ENCODE measurements at places on chromosomes 4 and X.

DNA sequence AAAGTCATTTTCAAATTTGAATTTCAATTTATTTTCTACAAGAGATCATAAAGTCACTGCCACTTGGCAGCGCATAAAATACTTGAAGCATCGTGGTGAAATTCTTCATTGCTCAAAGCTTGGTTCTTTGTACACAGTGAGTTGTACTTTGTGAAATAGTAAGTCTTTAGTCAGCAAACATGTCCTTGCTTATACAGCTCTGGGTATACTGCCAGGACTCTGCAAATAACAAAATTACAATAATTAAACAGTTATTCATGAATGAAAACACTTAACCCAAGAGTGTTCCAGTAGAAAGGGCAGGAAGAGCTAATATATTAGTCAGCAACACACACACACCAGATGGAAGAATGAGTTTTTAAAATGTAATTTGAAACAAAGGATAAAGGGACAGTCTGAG lies 1300.9 kb upstream of the DIAPH2 start:
- no peak for DNase-seq

DNA sequence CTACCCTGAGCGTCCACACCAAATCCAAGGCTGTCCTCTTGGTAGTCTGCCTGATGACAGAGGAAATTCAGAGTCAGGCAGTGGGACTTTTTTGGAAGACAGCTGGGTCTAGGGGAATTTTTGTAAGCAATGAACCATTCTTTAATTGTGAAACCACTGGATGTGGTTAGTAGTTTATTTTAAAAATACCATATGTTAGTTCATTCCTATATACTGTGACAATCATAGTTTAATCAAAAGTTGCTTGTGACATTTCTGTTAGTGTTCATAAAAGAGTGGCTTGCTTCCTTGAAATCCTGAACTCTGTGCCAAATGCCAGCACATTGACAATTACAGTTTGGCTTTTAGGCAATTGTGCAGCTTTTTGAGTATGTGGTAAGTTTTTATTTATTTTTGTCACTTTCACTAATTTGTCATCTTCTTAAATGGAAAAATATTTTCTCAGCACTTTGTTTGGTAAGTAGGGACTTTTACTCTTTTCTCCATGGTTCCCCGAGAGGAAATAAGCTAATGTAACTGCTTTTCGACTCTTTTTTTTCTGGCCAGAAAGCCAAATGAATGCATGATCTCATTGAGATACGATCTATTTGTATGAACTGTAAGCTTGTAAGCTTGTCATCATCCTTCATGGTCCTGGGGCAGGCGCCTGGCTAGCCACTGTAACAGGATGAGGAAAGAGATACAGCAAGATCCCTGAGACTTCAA lies 72.6 kb upstream of the SLC4A4 start:
- no peak for DNase-seq

- DNase-seq = no peak
These were observed 64.4 kb downstream of the STARD8 start for GRCh38 chrX:68711845-68712244.

GRCh38 chrX:1657367-1658070 lies 42.7 kb downstream of the ASMT start:
- peak; percentile 60 for DNase-seq

GRCh38 chrX:123181233-123181914 lies 2.7 kb upstream of the GRIA3 start:
- no peak for DNase-seq

- DNase-seq = no peak
These were observed 23.9 kb upstream of the GATB start for GRCh38 chr4:151784706-151785105.

- DNase-seq = no peak
These were observed 181.6 kb downstream of the LARP7 start for GRCh38 chr4:112818594-112818965.
